ENCODE measurements at places on chromosomes 6 and 20.

DNA sequence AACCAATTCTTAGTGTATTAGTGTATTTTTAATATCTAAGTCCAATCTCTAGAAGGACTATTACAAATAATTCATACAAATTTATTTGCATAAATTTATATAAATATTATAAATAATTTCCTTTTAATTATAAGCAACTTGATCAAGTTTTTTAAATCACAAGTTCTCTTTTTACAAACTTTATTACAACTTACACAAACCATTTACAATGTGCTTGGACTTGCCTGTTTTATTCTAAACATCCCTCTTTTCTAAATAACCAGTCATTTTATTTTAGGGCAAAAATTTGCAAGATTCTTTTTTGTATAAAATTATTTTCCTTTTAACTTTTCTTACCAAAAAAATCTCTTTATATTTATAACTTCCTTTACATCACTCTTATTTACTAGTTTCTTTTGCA is 83.5 kb upstream of the SYNCRIP start:
- peak; percentile 15 for DNase-seq

DNA sequence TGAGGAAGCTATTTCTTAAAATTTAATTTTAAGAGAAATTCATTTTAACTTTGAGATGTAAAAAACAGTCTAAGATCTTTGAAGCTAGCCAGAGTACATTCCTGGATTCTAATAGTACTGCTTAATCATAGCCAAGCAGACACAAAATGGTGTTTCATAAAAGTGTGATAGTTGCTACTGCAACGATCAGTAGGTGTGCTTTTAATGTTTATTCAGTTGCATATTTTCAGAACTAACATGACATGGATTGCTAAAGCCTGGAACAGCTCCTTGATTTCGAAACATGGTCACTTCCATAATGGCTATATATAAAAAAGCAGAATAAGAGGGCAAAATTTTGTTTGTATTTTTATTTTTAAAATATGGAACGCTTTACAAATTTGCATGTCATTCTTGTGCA is 35.5 kb downstream of the SESN1 start:
- DNase-seq, result no peak

GRCh38 chr6:65231616-65232015 is 475.4 kb downstream of the EYS start:
- no peak for DNase-seq

GRCh38 chr20:9919271-9920014 is 80.6 kb upstream of the PAK5 start:
- peak; percentile 12 for DNase-seq

GRCh38 chr6:131828080-131828479 is 20.3 kb downstream of the ENPP1 start:
- DNase-seq, result no peak

GRCh38 chr6:7812623-7813022 is 86.7 kb downstream of the BMP6 start:
- no peak for DNase-seq

- DNase-seq, result peak; percentile 33
These were observed 383.0 kb upstream of the ID4 start for GRCh38 chr6:19454001-19454720.

GRCh38 chr20:2252419-2252997 is 43.3 kb upstream of the TGM3 start:
- no peak for DNase-seq

DNA sequence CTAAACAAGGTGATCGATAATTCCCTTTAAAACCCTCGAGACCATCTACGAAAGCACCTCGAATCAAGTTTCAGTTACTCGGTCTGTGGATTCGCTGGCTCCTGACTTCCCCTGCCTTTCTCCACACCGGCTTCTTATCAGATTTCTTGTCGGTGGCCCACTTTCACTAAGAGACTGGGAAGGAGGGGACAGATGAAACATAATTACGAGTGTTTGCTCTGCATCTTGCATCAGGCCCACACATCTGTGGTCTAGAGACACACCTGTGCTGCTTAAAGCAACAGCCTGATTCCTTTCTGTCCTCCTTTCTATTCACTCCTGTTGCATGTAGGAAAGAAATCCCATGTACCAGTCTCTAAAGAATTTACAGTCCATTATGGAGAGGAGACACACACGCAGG is 37.7 kb downstream of the INSM1 start:
- DNase-seq, result no peak

DNA sequence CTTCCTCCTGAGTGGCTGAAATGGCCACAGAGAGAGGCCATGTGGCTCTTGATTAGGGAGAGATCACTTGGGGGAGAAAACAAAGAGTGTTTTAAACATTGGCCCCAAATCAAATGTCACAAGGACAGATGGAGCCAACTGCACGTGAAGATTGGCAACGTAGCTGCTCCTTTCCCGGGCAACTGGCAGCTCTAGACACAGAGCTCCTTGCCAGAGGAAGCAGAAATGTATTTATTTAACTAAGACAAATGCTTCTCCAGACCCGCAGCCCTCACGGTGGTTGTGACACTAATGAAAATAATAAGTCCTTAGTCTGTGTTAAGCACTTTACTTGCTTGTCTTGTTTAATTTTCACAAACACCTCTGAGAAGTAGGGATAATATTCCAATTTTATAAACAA is 49.6 kb upstream of the DSN1 start:
- DNase-seq, result no peak

- DNase-seq, result peak; percentile 88
These were observed 452 bp downstream of the TRAF3IP2 start for GRCh38 chr6:111605100-111605751.

DNA sequence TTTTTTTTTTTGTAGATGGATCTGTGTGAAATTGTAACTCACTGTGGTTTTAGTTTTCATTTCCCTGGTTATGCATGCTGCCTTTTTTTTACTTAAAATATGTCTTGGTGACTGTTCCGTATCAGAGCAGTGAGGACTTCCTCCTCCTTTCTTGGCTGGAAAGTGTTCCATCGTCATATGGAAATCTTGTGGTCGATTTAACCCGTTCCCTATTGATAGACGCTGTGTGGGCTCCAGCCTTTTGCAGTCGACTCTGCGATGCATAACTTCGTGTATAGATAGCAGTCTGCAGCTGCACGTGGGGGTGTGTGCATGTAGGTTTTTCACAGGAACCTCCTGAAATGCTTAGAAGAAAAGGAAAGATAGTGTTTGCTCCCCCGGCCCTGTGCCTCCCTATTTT is 28.1 kb upstream of the PNPLA1 start:
- DNase-seq, result peak; percentile 14

DNA sequence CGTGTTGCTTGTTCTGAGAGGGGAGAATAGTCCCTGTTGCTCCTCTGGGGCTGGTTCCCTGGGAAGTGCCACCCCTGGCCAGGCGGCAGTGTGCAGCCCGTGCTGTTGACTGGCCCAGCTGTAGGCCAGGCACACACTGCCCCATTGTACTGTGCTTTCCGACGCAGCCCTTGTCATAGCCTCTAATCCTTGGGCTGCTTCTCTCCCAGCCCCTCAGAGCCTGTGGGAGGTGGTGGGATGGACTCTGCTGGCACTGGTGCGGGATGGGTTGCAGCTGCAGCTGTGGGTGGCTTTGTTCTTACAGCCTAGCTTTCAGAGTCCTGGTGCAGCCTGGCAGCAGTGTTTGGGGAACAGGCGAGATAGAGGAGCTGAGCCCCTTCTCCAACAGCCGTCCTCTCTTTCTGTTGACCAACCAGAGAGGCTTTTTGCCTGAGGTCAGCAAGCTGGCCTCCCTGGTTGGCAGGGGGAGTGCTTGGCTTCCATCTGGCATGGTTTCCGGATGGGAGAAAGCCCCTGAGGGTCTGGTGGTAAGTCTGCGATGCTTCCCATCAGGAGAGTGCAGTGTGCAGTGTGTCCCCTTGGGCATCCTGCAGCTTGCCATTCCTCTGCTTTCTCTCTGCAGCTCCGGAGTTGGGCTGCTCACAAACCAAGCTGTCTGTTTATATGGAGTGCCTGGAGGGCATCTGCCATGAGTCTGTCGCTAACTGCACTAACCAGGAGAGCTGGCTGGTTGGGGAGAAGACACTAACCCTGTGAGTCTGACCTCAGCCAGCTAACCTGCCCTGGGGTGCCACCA is 12.1 kb downstream of the TJAP1 start:
- peak; percentile 62 for DNase-seq

- no peak for DNase-seq
These were observed 24.0 kb downstream of the RNF146 start for GRCh38 chr6:127290391-127291265.

GRCh38 chr6:45112711-45113110 is 215.4 kb upstream of the RUNX2 start:
- no peak for DNase-seq

- DNase-seq, result peak; percentile 80
These were observed 32.5 kb downstream of the SYNDIG1 start for GRCh38 chr20:24501764-24502556.

DNA sequence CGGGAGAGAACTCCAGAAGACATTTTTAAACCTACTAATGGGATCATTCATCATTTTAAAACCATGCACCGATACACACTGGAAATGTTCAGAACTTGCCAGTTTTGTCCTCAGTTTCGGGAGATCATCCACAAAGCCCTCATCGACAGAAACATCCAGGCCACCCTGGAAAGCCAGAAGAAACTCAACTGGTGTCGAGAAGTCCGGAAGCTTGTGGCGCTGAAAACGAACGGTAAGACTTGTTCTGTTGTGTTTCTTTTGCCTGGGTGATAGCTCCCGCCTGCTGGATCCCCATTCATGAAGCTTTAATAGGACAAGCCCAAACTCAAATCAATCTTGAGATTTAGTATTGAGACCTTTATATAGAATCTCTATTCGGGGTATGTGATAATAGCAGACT is 4.2 kb downstream of the TNFAIP3 start:
- DNase-seq, result no peak

GRCh38 chr6:12760226-12760625 is 43.7 kb downstream of the PHACTR1 start:
- DNase-seq, result no peak

GRCh38 chr20:9269280-9269971 is 200.5 kb downstream of the PLCB4 start:
- no peak for DNase-seq

- DNase-seq, result no peak
These were observed 374.1 kb upstream of the SULF2 start for GRCh38 chr20:48159145-48160008.

GRCh38 chr6:13990796-13991195 is 66.0 kb downstream of the RNF182 start:
- DNase-seq, result no peak

GRCh38 chr6:163716690-163717089 is 302.2 kb downstream of the QKI start:
- DNase-seq, result no peak

DNA sequence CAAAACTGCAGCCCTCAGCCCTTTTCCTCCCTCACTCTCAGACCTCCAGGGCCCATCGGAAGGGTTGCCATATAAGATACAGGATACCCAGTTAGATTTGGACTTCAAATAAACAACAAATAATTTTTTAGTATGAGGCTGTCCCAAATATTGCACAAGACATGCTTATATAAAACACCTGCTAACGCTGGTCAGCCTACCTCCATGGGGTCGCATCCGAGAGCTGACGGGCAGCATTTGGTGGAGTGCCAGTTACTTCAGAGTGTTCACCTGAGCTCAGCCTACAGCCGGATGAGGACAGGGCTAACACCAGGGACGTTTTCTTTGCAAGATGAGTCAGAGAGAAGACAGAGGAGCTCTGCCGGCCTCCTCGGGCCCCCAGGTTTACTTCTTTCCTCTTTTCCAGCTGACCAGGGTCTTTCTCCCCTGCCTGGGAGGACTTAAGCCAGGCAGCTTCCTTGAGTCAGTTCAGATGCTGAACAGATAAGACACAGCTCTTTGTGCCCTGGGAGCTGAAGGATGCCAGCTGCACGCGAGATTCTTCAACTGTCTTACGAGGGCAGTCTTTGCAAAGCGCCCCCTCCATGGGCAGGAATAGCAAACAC is 141.2 kb upstream of the KCNG1 start:
- no peak for DNase-seq

DNA sequence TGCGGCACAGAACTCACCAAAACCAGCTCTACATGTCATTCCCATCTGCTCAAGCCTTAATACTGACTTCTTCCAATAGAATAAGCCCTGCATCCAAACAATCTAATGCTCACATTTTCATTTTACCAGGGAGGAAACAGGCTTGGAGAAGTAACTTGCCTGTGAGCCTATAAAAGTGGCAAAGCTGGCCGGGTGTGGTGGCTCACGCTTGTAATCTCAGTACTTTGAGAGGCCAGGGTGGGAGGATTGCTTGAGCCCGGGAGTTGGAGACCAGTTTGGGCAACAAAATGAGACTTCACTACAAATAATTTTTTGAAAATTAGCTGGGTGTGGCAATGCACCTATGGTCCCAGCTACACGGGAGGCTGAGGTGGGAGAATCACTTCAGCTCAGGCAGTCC is 133.7 kb downstream of the LY86 start:
- no peak for DNase-seq

Data from eye (tissue), 1 donor.